Right cardiac atrium (tissue), 5 donors: ENCODE measurements at places on chromosomes 6 and 20.
A peak's percentile ranks its signal among the peaks of the same experiment; 100 is the strongest.

GRCh38 chr6:90253631-90254030 is 43.0 kb downstream of the BACH2 start:
- DNase-seq: no peak

DNA sequence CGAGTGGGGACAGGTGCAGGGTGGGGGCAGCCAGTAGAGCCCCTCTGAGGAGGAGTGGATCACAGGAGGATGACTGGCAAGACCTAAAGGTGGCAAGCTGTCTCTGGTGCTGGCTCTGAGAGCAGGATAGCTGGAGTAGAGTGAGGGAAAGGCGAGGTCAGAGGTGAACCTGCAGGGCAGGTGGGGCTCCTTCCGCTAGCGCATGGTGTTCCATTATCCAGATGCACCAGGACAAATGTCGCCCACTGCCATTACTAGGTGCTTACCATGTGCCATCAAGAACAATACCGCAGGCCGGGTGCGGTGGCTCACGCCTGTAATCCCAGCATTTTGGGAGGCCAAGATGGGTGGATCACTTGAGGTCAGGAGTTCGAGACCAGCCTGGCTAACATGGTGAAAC is 18.3 kb upstream of the FAM110A start:
- no peak for DNase-seq

DNA sequence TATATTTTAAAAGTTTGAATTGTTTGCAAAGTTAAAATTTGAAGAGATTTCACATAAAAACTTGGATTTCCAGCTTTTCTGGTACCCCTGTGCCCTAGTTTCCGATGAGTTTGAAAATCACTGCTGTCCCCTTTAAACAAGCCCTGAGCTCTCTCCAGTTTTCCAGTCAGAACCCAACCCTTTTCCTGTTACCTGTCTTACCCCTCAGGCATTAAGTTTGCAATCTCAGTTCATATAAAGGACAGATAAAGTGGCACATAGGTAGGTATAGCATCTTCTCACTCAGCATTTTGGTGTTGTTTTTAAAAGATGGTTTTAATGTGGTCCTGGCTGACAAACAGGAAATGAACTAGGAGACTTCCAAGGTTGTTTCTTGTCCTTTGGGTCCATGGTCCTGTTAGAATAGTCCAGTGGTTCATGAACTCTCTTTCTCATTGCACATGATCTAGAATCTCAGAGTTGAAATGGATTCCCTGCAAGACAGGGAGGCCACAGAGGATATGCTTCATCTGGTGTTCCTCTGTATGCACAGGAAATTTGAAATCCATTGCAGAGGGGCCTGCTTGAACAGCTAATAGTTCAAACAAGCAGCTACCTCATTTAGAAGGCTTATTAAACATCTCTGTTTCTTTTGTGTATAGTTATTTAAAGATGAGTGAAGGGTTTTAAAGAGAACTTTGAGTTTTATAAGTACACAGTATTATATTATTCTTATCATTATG is 82.7 kb downstream of the JAG1 start:
- no peak for DNase-seq

DNA sequence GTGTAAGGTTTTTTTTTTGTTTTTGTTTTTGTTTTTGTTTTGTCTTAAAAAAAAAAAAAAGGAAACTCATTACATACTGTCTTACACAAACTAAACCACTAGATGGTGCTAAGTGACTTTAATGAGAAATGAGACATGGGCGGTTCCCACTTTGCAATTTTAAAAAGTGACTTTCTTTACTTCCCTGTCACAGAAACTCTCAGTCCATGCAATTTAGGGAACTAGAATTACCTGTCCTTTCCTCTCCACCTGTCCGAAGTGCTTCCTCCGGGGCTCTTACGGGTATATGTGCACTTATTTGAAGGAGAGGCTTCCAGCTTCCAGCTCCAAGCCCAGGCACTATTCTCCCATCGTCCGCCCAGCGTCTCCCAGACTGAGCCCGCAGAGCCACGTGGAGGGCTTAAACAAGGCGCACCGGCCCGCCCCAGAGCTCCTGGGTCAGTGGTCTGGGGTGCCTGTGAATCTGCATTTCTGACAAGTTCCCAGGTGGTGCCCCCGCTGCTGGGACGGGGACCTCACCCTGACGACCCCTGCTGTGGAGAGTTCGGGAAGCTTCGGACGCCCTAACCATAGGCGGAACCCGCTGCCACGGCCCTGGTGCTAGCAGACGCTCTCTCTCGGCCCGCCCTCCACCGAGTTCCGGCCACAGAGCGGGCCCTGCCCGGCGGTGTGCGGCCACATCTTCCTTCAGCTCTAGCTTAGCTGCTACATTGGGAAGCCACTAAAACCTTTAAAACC is 26.1 kb downstream of the BFSP1 start:
- peak; percentile 89 for DNase-seq

- DNase-seq: no peak
Observed at GRCh38 chr6:159130846-159131245, 38.4 kb upstream of the FNDC1 start.

- DNase-seq: peak; percentile 77
Observed at GRCh38 chr20:51569815-51570738, 27.6 kb upstream of the NFATC2 start.

DNA sequence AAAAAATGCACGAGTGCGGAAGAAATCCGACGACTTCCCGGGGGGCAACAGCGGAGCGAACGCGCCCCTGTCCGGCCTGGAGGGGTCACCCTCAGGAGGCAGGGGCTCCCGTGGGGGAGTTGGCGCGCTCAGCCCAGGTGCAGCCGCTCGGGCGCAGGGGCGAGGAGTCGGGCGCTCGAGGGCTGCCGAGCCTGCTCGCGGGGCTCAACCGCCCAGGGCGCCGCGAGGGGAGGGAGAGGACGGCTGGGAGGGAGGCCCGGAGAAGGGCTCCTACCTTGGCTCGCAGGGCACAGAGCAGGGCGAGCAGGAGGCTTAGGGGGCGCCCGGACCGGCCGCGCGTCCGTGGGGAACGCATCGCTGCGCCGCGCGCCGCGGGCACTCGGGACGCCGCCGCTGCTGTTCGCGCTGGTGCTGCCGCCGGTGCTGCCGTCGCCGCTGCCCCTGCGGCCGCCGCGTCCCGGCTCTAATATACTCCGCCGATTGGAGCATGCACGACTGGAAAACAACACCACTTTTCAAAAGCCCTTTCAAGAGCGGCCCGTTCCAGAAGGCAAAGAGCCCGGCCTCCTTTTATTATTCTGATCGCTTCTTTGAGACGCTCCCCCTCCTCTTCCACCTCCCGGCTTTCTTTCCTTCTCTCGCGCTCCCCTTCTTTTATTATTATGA is 490 bp downstream of the JAG1 start:
- peak; percentile 70 for DNase-seq

GRCh38 chr6:4653141-4653540 is 123.1 kb upstream of the CDYL start:
- no peak for DNase-seq

DNA sequence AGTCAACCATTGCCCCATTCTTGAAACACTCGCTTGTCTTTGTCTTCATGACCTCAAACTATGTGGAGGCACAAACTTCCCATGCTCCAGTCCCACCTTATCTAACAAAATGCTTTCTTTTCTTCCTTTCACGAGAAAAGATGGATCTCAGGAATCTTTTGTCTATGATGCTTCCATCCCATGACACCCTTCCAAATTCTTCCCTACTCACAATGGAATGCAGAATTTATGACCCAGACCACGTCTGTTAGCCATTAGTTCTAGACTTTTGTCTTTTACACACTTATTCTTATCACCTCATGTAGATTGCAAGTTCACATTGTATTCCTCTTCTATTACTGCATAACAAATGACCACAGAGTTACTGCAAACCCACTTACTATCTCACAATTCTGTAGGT is 24.2 kb upstream of the LAMP5 start:
- DNase-seq: no peak

- DNase-seq: no peak
Observed at GRCh38 chr6:168113226-168113625, 34.2 kb upstream of the FRMD1 start.
